ENCODE measurements at places on chromosomes 2 and 18.

- DNase-seq = no peak
Measured at GRCh38 chr2:40629768-40630434, 178.0 kb upstream of the SLC8A1 start.

DNA sequence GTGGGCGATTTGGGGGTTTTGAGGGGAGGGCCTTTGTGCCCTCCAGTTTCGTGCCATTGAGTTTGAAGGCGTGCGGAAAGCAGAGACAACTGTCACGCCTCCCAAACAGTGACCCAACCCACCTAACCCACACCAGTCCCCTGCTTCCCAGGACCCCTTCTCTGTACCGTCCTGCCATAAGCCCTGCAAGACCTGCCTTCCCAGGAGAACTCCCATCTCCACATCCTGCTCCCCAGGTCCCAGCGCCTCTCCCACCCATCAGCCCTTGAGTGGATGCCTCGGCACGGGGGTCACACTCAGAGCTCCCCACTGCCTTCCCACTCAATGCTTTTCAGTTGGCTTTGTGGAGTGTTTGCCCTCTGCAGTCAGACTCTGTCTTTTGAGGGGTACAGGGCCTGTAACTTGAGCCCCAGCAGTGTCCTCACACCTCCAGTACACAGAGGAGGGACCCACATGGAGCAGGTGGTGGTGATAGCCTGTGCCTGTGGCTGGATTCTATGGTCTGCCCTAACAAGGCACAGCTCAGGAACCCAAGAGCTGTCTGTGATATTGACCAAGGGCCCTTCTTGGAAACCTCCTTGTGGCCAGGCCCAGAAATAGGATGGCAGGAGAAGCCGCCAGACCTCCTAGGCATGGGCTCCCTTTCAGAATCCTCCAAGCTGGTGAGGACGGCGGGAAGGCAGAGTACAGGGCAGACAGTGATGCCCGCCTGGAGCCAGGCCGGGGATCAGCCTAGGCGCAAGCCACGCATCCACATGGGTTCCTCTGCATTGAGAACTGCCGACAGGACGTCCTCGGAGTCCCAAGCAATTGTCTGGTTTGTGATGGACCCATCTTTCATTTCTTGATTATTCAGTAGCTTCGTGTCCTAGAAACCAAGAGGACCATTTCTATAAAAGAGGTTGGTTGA, 44.4 kb upstream of the SMAD7 start:
- no peak for DNase-seq

DNA sequence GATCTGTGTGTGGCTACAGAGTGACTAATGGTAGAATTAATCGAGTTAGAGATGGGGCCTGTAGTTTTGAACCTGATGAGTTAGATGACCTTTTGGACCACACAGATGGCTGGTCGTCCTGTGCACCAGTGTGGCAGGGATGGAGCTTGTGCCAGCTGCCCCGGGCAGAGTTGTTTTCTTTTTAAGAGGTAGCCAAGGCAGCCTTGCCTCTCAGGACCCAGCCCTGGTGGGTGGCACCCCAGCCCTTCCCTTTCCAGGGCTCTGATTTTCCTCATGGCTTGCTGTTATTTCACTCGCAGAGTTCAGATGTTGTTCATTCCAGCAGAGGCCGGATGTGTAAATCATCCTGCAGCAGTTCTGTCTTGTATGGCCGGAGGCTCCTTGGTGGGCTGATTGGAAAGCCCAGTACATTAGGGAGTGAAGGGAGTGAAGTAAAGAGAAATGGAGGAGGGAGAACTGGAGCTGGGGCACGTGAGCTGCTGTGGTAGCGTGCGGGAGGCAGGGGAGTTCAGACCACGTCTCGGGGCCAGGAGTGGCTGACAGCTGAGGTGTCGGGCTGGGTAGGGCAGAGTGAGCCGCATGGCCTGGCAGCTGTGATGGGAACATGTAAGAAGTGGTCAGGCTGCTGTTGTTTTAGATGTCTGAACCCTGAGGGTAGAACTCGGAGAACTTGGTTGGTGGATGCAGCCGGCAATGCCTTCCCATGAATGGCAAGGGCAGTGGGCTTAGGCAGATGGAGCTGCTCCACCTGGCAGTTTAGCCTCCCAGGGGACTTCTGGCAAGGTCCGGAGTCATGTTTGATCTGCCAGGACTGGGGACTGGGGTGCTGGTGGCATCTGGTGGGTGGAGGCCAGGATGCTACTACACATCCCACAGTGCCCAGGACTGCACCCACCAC, 28.8 kb downstream of the ASAP2 start:
- no peak for DNase-seq

DNA sequence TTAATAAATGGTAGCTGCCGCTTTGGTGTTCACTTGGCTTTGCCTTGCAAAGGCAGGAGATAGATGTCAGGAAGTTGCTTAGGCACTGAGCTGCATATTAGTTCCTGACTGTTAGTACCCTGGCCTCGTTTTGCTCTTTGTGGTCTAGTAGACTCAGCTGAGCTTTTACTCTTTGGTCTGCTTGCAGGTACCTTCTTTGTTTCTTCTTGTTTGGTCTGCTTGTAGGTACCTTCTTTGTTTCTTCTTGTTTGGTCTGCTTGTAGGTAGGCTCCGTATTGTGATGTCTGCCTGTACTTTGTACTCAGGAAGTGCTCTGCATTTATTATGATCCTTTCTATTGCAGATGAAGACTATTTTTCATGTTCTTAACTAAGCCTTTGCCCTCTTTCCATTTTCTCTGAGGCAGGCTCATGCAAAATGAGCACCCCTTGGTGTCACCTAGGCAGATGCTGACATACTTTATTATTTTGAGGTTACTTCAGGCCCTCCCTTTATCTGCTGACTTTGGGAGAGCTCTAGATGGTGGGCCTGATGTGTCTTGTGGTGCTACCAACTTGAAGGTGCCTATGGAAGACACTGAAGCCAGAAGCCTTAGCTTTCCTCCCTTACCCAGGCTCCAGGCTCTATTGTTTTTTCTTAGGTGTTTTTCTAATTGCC, 6.0 kb downstream of the RPIA start:
- DNase-seq = no peak

DNA sequence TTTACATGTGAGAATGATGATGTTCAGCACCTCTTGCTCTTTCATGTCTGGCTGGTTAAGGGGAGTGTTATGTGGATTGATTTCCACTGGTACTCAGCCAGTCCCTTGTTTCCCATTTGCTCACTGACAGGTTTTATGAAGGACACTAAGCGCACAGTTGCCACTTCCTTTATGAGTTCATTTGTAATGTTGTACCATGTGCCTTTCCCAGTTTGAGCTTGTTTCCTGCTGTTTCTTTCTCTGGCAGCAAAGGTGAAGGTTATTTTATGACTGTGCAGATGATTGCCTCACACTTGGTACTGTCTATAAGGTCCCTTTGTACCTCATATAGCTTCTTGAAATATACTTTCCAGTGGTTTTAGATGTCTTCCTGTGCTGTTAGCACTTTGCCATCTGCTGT, 1700.5 kb upstream of the TMEFF2 start:
- DNase-seq = no peak

GRCh38 chr2:27805180-27805579, 33.7 kb downstream of the MRPL33 start:
- no peak for DNase-seq

DNA sequence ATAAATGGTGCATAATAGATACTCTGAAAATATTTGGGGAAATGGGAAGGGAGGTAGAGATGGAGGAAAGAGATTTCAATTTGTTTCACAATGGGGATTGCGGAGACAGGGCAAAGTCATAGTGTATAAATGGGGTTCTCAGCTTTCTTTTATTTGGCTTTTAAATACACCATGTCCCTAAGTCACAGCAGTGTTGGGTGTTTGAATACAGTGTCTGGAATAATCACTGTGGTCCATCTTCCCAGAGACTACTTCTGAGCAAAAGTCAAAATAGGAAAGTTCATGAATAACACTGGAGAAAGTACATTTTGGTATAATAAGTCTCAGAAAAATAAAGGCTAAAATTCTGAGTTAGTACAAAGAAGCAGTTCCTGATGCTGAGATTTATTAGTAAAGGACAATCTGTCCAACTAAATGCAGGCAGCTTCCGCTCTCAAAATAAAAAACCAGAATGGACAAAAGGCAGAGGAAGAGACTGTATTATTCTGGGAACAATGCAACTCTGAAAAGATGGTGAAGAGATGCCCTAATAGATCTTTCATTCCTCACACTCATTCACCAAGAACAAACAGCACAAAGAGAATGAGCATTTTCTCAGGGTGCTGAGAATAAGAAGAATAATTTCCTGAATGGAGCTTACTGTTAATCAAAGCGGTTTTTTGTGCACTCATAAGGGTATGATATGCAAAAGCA, 295.4 kb upstream of the PIK3C3 start:
- no peak for DNase-seq

DNA sequence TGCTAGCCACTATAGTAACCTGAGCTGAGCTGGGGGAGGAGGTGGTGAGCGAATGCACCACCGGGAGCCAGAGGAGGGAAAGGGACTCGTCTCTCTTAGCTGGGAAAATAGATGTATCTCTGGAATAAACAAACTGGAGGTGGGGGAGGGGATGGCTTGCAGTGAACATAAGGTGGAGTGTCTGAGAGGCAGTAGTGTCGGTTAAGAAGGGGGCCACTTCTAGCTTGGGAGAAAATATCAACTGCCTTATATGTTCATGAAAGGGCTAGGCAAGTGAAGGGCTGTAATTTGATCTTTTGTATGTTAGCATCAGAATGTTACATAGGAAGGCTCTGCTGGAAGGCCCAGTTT, 2.2 kb downstream of the SETBP1 start:
- DNase-seq = no peak

- no peak for DNase-seq
Measured at GRCh38 chr2:3316456-3317276, 61.0 kb downstream of the EIPR1 start.

- no peak for DNase-seq
Measured at GRCh38 chr18:40531051-40531450, 1424.0 kb upstream of the PIK3C3 start.

DNA sequence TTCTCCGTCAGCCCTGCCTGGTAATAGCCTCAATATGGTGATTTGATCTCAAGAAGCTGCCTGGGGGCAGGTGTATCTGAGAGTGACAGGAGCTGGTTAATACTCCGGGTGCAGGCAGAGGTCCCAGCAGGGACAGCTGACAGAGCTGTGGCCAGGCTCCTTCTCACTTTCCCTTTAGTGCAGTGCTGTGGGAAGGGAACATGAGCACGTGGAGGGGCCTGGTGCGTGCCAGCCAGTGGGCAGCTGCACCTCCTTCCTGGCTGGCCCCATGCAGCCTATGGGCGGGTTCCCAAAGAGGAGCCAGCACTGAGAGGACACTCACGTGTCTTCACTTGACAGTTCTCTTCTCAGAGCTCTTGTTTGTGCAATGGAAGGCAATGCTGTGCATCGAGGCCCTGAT, 9.1 kb downstream of the CNNM4 start:
- no peak for DNase-seq

- DNase-seq = no peak
Measured at GRCh38 chr2:140600116-140600515, 1530.7 kb downstream of the LRP1B start.

DNA sequence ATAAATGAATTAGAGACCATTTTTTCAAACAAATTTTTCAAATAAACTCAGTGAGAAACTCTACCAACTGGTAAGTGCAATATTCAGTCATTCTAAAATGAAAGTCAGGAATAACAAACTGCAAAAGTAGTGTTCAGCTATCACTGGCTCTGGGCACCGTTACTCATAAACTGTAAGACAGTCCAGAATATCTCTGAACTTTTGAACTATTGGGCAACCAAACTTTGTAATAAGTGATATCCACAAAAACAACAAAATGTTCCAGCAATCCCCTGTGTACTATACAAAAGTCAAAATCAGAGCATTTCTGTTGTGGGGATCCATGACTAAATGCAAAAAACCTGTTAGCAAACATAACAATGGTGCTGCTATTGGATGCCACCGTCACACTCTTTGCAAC, 56.3 kb downstream of the SLC25A12 start:
- DNase-seq = no peak

GRCh38 chr18:2900684-2901422, 54.0 kb downstream of the EMILIN2 start:
- DNase-seq = no peak

- no peak for DNase-seq
Measured at GRCh38 chr18:75544496-75544895, 117.0 kb upstream of the SMIM21 start.

- peak; percentile 90 for DNase-seq
Measured at GRCh38 chr18:46097801-46098615, at the start of gene ATP5F1A. TSS of gene ATP5F1A (minus strand) at chr18:46098296. CDS start at chr18:46098231, 65 bp downstream.

DNA sequence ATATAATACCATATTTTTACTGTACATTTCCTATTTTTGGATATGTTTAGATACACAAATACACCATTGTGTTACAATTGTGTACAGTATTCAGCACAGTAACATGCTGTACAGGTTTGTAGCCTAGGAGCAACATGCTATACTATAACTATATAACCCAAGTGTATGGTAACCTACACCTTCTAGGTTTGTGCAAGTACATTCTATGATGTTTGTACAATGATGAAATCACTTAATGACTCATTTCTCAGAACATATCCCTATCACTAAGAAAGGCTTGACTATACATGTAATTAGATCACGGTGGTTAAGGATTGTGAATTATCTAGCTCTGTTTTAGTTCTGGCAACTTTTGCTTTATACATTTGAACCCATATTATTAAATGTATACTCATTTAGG, 31.3 kb downstream of the NPHP1 start:
- DNase-seq = no peak

GRCh38 chr2:175003875-175004729, 1.1 kb downstream of the CHN1 start:
- DNase-seq = no peak

GRCh38 chr2:26355038-26355995, 8.7 kb upstream of the ADGRF3 start:
- DNase-seq = no peak

DNA sequence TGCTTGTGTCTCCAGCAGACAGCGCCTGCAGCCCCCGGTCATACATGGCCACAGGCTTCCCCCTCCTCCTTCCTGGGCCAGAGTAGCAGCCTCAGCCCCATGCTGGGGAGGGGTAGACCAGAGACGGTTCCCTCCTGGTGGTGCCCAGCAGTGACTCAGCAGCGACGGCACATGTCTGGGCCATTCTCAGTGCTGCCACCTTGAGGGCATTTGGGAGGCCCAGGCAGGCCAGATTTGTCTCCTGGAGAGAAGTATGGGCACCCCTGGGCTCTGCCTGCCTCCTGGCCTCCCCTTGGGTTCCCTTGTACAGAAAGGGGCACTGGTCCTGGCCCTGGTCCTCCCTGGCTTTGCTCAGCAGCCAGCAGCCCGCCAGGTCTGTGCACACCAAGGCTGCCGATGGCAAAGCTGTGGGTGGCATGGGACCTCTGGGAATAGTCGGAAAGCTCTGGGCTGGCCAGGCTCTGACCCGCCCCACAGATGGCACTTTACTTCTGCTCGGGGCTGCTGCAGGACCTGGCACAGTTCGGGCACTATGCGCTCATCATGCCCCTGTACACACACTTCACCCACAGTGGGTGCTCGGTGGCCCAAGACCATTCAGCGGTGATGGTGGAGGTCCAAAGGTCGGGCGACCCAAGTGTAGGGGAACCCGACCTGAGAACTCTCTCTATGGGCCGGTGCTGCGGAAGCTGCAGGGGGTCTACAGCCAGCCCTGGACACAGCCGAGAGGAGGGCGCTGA, 11.4 kb upstream of the ALPI start:
- peak; percentile 73 for DNase-seq

- DNase-seq = no peak
Measured at GRCh38 chr18:42048158-42048557, 93.1 kb downstream of the PIK3C3 start.
